ENCODE measurements at places on chromosomes 1 and 21.

GRCh38 chr1:9239622-9240401, 5.2 kb downstream of the H6PD start:
- peak; percentile 66 for DNase-seq

DNA sequence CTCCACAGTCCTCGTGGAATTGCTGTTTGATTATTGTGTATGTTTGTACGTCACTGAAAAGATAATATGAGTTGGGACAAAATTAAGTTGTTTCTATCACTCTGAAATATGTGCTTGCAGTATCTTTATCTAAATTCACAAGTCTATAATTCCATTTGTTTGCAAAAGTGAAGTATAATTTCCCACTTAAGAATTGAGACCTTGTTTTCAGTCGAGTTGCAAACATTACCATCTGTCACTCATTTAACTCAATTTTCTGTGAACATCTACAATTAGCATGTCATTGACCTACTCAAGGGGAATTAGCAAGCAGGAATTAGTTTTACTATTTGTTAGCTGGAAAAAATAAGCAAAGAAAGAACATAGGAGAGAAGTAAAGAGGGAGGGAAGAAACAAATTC, 195.8 kb downstream of the TPR start:
- no peak for DNase-seq

- DNase-seq: peak; percentile 16
Measured at GRCh38 chr1:26887125-26887524, 3.0 kb downstream of the GPN2 start.

- DNase-seq: no peak
Measured at GRCh38 chr1:31380181-31380580, 7.3 kb upstream of the FABP3 start.

GRCh38 chr1:209611771-209612570, 28.5 kb downstream of the CAMK1G start:
- no peak for DNase-seq

GRCh38 chr1:177645491-177646190, 324.2 kb downstream of the SEC16B start:
- DNase-seq: no peak

Measured in CD4-positive, alpha-beta T cell treated with Interleukin-6 for 4 hours (primary cell).